ENCODE measurements at places on chromosomes 7 and 10.

DNA sequence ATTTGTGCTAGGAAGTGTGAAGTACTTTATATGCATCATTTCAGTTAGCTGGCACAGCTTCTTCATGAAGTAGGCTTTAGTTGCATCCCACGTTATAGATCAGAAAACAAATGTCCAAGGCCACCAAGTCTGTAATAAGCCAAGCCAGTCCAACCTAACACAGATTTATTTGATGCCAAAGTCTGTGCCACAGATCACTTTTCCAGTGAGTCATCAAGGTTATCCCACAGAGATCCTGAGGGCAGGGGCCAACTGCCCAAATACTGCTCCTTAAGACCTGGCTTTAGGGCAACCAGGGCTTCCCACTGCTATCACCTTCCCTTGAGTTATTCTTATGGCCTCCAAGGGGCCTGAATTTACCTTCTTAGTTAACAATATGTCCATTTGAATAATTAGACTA lies 1340.4 kb downstream of the XPNPEP1 start:
- no peak for DNase-seq

GRCh38 chr7:106216517-106216922 lies 68.3 kb downstream of the NAMPT start:
- peak; percentile 64 for DNase-seq

DNA sequence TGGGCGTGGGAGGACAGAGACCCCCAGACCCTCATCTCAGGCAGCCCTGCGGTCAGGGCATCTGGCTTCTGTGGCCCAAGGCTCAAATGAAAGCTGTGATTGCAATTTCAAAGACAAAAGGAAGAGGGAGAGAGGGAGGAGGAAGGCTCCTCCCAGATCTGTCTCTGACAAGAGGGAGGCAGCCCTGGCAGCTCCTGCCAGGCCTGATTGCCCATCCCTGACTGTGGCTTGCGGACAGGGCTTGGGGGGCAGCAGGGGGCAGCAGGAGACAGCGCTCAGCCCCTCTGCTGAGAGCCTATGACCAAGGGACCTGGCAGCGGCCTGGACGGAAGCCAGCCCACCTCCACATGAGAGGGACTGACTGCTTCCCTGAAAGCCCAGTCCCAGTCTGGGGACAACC lies 91.8 kb downstream of the PTPRN2 start:
- DNase-seq = no peak

DNA sequence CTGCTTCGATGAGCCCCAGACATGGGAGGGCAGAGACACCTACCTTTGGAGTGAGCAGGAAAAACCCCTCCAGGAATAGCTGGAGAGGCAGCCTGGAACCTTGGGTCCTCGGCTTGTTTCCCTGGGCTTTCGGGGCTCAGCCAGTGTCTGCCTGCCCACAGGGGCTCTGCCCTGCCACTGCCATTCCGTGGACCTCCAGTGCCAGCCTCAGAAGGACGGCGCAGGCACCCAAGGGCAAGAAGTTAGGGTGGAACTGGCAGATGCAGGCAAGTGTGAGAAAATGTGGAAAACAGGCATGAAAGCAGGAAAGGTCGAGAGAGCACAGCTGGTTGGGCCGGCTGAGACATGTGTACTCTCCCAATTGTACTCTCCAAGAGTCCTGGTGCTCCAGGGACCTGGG lies 281.5 kb downstream of the GRID1 start:
- DNase-seq = no peak

- DNase-seq = no peak
These were observed 9.4 kb downstream of the PRSS58 start for GRCh38 chr7:142248166-142249160.

- no peak for DNase-seq
These were observed 135.1 kb upstream of the TRIM24 start for GRCh38 chr7:138324941-138325340.

DNA sequence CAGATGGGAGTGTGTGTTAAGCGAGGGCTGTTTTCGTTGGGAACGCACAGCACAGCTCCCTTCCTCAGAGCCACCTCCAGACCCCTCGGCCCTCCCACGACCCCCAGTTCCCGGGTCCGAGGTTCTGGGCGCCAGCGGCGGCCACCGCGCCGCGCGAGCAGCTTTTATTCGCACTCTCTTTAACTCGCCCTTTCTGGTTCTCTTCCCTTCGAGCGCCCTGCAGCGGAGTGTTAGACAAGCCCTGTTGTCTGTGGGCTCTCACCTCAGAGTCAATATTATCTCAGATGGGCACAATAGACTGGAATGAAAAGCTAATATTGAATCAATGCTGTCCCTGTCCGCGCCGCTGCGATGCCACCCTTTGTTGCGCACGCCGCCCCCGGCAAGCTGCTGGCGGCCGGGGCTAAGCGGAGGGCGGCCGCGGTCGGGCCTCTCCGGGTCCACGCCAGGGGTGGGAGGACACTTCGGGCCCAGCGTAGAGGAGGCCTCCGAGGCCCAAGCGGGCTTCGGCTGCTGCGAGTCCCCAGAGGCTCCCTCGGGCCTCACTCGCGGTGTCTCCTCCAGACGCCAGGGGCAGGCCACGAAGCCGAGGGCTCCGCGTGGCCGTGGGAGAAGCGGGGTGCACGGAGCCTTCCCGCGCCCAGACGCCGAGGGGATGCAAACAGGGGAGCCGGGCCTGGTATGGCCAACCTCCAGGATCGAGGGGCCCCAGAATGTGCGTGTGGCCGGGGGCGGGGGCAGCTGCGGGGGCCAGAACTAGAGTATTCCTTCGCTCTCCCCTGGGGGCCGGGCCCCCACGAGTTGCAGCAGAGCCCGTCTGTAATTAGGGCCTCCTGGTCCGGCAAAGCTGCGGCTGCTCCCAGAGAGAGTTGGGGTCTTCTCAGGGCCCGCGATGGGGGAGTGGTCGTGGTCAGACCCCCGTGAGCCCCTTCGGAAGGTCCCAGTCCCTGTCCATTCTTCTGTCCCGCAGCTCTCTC lies 7.9 kb upstream of the EMX2 start:
- DNase-seq = no peak

DNA sequence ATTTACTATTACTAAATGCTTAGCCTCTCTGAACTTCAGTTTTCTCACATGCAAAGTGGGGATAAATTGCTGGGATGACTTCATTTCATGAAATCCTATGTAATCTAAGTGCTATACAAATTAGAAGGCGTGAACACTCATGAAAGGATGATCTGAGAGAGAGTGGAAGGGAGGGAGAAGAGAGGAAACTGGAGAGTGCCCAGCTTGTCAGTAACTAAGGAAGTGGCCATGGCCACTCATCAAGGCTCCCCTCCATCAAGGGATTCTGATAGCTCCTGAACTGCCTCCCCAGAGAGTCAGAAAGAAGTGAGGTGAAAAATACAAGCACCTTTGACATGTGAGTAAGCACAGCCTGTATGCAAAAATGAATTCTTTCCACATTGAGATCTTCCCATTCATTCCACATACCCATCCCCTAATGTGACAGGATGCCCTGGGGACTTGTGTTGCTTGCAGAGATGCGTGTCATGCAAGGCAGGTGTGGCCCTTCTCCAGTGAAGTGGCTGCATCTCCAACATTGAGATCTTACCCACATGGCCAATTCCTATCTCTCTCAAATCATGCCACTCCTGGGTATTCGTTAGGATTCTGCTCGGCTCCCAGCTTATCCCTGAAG lies 76.5 kb upstream of the ITPRID1 start:
- DNase-seq = no peak

DNA sequence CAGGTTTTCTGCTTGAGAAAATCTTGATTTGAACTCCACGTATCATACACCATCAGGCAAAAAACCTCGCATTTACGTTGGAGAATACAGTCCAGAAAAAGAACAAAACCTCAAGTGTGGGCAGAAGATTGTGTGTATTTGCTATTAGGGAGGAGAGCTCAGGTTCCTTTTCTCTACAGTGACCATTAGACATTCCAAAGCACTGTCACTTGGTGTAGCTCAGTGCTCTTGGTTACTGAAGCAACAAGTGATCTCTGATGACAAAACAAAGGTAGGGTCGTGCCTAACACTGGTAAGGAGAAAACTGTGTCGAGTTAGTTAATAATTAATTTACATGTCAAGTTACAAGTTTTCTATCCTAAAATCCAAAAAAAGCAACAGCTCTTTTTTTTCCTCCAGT lies 72.6 kb downstream of the C1GALT1 start:
- no peak for DNase-seq

- no peak for DNase-seq
These were observed 363.3 kb downstream of the ARL4A start for GRCh38 chr7:13050703-13051102.

DNA sequence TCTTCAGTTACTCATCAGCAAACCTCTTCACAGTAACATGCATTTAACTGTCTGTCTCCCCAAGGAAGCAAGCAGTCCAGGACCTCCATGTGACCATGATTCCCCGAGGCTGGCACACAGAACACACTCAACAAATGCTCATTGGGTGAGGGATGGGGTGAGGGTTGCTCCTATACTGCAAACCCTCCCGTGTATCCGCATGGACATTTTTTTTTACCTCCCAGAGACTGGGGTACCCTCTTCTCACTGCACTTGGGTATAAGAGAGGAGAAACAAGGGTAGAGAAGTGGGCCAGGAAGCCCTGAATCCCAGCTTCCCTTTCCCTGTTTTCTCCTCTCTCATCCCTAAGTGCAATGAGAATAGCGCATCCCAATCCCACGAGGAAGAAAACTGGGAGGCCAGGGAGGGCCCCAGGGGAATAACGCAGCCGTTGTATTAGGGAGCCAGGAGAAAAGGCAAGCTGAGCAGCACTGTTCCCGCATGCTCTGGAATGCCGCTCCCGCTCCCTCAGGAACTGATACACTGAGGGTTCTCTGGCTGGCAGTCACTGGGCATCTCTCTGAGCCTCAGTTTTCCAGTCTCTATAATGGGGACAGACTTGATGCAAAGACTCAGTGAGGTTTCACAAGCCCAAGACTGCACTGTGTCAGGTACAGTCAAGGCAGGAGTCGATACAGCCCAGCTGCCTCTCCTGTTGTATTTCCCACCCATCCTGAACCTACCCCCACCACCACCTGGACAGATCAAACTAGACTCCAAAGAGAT lies 134.6 kb downstream of the GRID1 start:
- DNase-seq = no peak

GRCh38 chr10:133481657-133482056 lies 27.9 kb downstream of the SCART1 start:
- no peak for DNase-seq

DNA sequence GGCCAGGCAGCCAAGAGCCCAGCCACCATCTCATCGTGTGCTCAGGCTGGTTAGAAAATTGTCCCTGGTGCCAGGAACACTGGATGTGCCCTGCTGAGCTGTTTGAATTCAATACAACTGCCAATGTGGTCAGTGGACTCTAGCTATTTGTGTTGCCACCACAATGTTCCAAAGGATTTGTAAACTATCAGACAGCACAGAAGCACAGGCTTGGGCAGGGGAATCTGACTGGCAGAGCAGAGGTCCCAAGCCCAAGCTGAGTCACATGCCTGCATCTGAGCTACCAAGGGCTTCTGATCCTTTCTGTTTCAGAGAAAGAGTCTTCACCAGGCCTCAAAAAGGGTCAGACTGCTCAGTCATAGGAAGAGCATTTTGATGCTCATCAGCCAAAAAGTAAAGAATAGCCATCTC lies 232.1 kb upstream of the SEMA3C start:
- DNase-seq = no peak

- DNase-seq = no peak
These were observed 2.2 kb downstream of the TBATA start for GRCh38 chr10:70782746-70783680.

GRCh38 chr10:20990604-20991003 lies 93.5 kb upstream of the NEBL start:
- DNase-seq = no peak

DNA sequence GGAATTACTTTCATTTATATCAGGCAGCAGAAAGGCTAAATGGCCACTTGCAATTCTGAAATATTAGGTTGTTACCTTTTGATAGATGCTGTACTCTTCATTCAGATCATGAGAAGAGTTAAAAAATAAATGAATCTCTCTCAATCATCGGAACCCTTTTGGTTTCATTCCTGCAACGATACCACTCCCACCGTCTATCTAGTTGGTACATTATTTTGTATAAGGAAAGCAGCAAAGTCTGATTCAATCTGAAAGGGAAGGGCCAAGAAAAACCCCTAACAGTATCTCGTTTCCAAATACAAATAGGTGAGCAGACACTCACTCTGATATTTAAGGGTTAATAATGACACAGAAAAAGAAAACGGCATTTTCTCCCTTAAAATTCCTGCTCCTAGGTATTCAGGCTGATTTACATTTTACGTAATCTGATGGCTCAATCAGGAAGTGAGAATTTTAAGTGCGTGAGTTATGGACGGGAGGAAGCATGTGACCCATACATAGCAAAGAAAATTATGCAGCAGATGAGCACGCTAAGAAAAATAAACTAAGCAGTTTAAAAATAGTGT lies 209.4 kb upstream of the KLF14 start:
- no peak for DNase-seq
